ENCODE measurements at places on chromosomes 7 and 10.

- no peak for DNase-seq
Observed at GRCh38 chr10:15455456-15455855, 84.4 kb upstream of the FAM171A1 start.

DNA sequence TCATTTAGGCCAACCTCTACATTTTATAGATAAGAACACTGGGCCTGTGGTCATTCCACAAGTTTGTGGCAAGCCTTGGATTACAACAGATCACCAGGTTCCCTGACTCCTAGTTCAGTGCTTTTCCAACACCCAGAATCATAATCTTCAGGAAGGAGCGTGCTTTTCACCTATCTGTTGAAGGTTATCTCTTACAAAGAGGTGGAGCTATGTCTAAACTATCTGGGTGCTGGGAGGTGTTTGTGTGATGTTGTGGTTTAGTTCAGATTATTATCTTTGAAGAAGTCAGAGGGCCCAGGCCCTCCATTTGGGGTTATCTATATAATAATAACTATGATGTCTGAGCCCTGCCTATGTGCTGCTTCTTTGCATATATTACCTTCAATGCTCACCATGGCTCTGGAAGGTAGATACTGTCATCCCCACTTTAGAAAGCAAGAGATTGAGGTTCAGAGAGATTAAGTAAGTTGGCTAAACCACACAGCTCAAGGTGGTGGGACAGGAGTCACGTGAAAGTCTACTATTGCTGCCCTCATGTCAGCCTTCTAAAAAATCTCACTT is 24.0 kb downstream of the IL2RA start:
- DNase-seq, result no peak

DNA sequence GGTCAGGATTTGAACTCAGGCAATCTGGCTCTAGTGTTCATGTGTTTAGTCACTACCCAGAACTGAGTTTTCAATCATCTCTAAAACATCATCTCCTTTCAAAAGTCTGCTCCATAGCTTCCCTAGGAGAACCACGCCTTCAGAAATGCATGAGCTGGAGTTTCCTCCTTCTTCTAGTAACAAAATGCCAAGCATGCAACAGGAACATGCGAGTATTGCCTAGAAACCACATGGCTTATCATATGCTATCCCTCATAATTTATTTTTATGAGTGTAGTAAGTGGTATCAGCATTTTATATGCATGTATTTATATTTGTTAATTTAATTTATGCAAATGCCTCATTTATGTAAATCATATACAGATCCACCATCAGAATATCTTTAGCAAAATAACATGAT is 170.9 kb downstream of the RAB11FIP2 start:
- DNase-seq, result no peak

- DNase-seq, result no peak
Observed at GRCh38 chr7:121244120-121244870, 84.5 kb upstream of the WNT16 start.

GRCh38 chr10:103333934-103334520 is 16.9 kb downstream of the PCGF6 start:
- DNase-seq, result no peak

DNA sequence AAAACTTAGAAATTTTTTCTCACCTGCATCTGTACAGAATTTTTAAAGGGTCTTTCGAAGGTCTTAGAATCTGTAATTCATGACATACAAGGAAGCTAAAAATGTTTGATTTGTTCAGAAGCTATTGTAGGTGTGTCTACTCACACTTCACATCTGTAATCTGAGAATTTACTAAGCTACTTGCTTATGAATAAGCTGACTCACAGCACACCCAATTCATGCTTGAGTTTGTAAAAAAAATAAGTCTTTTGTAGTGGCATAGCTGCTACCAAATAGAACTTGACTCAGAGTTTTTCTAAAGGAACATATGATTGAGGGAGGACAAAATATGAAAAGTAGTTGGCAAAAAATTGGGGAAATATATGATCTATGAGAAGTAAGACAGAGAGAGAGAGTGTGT is 12.7 kb upstream of the AGR2 start:
- DNase-seq, result no peak

- no peak for DNase-seq
Observed at GRCh38 chr7:30253796-30254165, 30.6 kb upstream of the ZNRF2 start.

- DNase-seq, result no peak
Observed at GRCh38 chr10:34730726-34731125, 84.4 kb downstream of the PARD3 start.

DNA sequence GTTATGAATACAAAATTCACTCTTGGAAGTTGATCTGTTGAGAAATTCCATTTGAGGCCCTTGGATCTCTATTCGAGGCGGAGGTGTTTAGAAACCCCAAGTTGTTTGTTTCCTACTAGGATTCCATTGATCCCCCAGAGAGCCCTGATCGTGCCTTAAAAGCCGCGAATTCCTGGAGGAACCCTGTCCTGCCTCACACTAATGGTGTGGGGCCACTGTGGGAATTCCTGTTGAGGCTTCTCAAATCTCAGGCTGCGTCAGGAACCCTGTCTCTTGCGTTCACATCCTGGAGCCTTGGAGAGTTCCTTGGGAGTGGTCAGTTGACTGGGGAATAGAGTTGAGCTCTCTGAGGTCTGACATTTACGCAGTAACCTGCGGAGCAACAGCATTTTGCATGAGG is 1.2 kb downstream of the CFAP69 start:
- peak; percentile 30 for DNase-seq

Measured in iPS DF 19.7 (cell line).